ENCODE measurements at places on chromosomes 4 and X. TPM values are rescaled to one million over a fixed set of nuclear protein-coding genes. Genes with fewer than 3 reads are reported as not detected.

GRCh38 chrX:34365471-34365870 is 233.4 kb upstream of the FAM47A start:
- no peak for DNase-seq

DNA sequence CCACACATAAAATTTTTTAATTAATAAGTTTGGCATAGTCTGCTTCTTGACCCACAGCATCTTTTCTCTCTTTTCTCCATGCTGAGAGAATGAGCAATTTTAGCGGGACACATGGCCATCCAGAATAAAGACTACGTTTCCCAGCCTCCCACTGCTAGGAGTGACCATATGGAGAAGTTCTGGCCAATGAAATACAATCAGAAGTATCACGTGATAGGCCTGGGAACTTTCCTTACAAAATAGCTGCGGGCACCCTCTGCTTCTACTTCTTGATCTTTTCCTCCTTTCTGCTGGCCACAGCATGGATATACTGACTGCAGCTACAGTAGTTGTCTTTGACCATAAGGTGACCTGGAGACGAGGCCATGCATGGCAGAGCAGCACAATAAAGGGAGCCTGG is 348.0 kb downstream of the BCOR start:
- DNase-seq = no peak

DNA sequence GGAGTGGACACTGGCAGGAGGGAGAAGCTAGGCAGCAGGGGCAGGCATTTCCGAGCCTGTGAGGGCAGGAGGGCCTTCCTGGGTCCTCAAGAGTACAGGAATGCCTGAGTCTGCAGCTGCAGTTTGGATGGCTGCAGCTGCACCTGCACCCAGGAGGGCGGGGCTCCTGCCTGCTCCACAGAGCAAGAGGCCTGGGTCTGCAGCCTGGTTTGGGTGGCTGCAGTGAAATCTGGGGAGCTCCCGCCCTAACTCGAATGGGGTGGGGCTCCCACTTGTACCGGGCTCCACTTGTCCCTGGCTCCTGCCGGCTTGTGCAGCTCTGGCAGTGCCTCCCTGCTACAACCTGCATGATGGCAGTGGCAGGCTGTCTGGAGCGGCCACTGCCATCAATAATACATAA is 436.0 kb downstream of the ARHGAP24 start:
- DNase-seq = no peak

GRCh38 chrX:134457708-134458107 is 2.3 kb upstream of the HPRT1 start:
- DNase-seq = no peak

DNA sequence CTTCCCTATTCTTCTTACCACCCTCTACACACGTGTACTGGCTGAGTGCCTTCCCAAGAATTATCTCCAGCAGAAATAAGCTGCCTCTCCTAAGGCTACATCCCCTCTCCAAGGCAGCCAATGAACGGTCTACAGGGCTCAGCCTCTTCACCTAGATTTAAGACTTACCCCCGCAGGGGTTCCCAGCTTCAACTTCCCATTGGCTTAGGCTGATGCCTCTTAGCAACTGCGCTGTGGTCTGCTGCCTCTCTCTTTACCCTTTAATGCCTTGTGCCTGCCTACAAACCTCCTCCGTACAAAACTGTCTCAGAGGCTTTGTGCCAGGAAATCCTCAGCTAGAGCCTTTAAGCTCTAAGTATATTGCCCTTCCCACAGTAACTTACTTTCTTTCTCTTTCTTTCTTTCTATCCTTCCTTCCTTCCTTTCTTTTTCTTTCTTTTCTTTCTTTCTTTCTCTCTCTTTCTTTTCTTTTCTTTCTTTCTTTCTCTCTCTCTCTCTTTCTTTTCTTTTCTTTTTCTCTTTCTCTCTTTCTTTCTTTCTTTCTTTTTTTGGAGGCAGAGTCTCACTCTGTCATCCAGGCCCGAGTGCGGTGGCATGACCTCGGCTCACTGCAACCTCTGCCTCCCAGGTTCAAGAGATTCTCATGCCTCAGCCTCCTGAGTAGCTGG is 15.1 kb upstream of the PIGA start:
- no peak for DNase-seq

GRCh38 chr4:11480683-11481082 is 52.0 kb upstream of the HS3ST1 start:
- DNase-seq = no peak

DNA sequence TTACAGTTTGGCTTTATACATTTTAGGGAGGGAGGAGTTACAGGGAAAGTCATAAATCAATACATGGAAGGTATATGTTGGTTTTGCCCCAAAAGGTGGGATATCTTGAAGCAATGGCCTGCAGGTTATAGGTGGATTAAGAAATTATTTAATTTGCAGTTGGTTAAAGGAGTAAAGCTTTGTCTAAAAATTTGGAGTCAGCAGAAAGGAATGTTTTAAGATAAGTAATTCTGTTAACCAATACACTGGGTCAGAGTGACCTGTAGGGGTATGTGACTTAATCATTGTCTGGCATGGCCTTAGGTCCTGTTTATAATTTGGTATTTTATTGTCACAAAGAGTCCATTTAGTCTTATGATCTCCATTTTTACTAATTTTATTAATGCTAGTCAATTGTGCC is 115.0 kb downstream of the AGTR2 start:
- DNase-seq = no peak

DNA sequence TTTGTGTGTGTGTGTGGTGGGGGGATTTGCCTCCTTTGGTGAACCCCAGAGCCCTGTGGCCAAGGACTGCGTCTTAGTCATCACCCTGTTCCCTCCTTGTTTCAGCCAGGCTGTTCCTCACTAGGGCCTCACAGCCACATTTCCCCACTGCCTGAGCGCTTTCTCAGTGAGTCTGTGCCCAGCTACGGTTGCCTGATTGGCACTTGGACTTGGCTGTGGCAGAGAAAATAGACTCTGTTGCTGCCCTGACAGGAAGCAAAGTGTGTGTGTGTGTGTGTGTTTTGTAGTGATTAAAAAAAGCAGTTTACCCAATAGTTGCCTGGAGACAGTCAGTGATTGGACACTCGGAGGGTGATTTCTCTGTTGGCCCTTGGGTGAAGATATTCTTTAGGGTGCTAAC is 113.0 kb downstream of the UCHL1 start:
- peak; percentile 51 for DNase-seq

GRCh38 chr4:185358959-185359358 is 36.8 kb downstream of the LRP2BP start:
- peak; percentile 27 for DNase-seq

DNA sequence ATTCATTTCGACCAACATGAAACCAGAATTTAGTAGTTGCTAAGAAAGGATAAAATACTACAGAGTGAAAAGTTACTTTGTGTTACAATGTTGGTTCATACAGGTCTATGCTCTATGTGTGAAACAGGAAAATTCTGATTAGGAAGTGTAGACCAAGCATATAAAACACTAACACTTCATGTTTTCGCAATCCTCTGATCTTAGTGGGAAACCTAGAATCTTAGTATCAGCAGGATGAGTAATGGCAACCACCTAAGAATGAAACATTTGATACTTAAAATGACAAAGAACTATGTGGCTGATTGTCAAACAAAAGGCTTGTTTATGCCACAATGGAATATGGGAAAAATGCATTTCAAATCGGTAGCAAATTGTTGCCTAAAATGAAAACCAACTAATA is 116.1 kb downstream of the AMMECR1 start:
- no peak for DNase-seq

- DNase-seq = no peak
These were observed 360.3 kb upstream of the CXorf51B start for GRCh38 chrX:146449243-146449642.

The SPANXN4 gene
- total RNA-seq = not detected

The LRIT3 gene
- 0.27 TPM for total RNA-seq
